ENCODE measurements at places on chromosomes 1 and 21.

GRCh38 chr1:43602990-43603389, 47.0 kb upstream of the KDM4A start:
- no peak for DNase-seq

DNA sequence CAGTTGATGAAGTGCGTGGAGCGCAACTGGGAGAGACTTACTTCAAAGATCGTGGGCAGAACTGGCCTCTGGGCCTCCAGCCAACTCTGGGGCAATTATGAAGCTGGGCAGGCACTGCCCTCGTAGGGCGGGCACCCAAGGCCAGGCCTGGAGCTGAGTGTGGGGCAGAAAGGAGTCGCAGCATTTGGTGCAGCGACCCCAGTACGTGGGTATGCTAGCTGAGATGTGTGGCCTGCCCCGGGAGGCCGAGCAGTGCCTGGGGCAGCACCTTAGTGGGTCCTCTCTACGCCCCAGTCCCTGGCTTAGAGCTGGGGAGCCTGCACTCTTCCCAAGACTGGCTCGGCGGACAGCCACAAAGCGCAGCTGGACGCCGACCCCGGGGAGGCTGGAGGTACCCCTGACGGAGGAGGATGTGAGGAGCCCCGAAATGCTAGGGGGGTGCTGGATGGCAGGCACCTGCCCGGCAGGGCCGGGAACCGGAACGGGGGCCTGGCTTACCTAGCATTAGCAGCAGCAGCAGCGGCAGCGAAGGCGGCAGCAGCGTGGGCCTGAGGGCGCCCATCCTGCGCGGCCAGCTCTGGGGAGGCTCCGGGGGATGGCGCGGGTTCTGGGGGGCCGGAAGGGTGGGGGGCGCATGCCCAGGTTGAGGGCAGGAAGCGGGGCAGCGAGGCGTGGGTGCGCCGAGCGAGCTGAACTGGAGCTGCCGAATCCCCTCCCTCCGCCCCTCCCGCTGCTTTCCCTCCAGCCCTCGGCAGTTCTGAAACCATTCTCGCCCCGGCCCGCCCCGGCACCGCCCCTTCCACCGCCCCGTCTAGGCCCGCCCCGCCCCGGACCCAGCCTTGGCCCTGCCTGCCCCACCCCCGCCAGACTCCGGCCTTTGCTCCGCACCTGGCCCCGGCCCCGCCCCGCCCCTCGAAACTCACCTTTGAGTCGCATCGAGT, at the start of gene IGSF8:
Gene IGSF8, minus strand, starts transcription at position 709 of the 941 bp plus-strand sequence. Its CDS starts 147 bp downstream, at position 562.
- DNase-seq, result peak; percentile 78

DNA sequence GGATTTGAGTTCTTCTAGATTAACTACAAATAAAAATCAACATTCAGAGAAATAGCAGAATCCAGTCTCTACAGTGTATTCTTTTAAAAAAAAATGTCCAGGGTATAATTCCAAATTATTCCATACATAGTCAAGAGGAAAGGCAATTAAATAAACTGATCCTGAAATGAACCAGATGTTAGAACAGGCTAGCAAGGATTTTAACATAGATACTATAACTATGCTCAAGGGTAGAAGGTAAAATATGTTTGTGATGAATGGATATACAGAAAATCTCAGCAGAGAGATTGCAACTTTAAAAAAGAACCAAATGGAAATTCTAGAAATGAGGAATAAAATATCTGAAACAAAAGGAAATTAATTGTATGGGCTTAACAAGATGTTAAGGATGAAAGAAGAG, 32.4 kb downstream of the CYYR1 start:
- DNase-seq, result no peak

DNA sequence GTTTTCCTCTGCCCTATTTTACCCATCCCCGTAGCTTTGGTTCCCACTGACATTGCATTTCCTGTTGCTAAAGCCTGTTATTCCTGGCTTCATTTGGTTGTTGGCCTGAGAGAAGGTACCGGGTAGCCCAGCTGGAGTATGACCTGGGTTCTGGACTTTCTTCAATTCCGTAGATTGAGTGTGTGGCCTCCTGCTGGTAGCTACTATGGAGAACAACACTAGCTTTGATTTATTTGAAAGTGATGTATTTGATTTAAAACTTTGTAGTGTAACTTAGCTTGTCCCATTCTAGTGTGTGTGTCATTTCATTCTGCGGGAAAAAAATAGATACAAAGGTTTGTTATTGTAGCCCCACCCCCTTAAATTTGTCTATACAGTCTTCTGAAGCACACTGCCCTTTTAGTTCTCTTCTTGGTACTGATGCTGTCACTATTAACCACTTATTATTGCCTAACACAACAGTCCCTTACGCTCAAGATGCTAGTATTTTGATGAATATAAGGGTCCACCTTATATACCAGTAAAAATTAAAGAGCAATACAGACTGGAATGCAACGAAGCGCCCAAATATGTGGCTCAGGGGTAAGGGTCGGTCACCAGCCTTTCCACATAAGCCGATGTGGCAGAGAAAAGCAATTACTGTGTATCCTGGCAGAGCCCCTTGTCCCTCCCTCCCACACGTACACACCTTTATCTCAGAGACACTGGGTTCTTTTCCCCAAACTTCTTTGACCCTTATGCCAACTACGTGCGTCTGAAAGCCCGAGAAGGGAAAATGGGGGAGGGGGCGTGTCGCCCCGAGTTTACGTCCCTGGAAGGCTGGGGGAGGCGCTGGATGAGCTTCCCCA, 643 bp upstream of the MOV10 start:
- no peak for DNase-seq

- no peak for DNase-seq
These were observed 15.9 kb downstream of the H3-3A start for GRCh38 chr1:226078374-226078773.

DNA sequence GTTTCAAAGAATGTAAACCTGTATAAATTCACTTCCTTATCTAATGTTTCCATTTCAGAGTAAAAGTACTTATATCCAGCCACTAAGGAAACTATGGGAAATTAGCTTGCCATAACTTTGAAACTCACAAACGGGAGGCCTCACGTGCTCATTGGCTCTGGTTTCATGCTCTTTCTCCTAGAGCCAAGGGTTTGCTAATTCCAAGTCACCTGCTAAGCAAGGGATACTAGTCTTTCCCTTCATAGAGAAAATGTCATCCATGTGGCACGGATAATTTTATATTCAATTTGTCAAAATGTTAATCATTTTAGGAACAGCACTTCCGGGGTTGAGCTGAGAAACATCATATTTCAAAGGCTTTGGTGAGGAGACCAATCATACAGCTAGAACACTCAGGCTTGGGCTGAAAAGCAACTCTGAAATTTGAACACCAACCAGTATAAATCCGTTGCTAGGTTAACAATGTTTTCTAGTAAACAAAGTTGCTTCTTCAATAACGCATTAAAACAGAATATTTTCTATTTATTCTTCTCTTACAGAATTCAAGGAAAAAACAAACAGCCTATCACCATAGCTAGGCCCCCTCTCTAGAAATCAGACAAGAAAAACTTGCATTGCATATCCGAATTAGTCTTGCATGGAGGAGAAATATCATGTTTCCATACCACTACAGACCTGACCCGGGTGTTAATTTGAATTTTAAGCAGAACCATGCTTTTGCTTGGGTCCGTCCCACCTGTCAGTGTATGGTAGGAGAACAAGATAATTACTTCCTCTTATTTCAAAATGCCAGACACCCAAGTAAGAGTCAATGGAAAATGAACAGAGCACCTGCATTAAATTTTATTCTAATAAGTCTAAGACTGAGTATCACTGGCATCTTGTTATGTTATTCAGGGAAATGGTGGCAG, 196.1 kb upstream of the ESRRG start:
- DNase-seq, result no peak

GRCh38 chr1:55040083-55040932, 960 bp downstream of the PCSK9 start:
- DNase-seq, result peak; percentile 53

DNA sequence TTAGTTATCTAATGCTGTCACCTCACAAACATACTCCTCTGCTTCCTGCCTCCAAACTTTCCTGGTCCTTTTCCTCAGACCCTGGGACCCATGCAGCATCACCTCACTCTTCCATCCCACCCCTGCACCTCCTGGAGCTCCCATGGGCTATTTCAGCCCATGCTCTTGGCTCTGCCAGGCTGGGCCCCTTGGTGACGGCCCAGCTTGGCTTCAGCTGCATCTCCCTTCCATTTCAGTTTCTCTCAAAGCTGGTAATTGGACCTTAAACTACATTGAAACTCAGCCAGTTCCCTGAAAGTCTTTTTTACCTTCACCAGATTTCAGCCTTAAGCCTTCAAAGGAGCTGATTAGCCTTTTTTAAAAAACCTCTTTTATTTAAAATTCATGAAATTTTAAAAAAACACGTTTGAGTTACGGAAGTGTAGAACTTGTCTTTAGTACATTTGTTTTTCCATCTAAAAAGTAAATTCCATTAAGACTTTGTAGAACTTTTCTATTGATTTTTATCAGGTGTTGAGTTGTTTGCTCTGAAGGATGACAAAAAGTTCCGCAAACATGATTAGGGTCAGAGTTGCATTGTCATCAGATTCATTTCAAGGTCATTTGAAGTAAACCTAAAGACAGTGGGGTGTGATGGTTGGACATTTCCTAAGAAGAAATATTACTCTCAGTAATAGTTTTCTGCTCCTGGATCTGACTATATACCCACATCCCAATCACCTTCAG, 33.5 kb downstream of the AGT start:
- no peak for DNase-seq

All from endothelial cell (in vitro differentiated cells).